RPMI8226 (cell line): ENCODE measurements at places on chromosomes 11 and 22.

GRCh38 chr11:128497061-128497775 is 90.1 kb downstream of the ETS1 start:
- DNase-seq = peak; percentile 72

- peak; percentile 87 for DNase-seq
Measured at GRCh38 chr22:37804881-37805809, 2.6 kb upstream of the GCAT start.

DNA sequence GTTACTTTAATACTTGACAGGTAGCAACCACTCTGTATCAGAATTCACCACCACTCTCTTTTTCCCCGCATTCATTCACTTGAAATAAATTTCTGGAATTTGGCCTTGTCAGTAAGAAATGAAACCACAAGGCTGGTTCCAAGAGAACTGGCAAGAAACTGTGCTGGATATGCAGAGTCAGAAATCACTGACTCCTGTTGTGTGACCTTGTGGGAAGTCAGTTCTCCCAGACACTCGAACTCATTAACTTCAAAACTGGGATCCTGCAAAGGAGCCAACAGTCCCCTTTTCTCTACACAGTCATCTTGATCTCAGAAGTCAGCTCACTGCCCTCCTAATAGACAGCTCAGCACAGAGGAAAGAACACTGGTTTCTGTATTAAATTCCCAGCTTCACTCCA is 142.7 kb downstream of the LRRC4C start:
- no peak for DNase-seq

GRCh38 chr11:57440744-57441414 is 14.0 kb upstream of the SLC43A3 start:
- no peak for DNase-seq

- DNase-seq = no peak
Measured at GRCh38 chr22:50705851-50706351, 32.1 kb upstream of the ACR start.

- no peak for DNase-seq
Measured at GRCh38 chr11:40162901-40163883, 1296.3 kb downstream of the LRRC4C start.

GRCh38 chr11:27174021-27174420 is 133.4 kb downstream of the BBOX1 start:
- DNase-seq = no peak

GRCh38 chr11:105392556-105392955 is 217.3 kb upstream of the GRIA4 start:
- no peak for DNase-seq

- DNase-seq = no peak
Measured at GRCh38 chr11:3156282-3156660, 8.8 kb downstream of the OSBPL5 start.

GRCh38 chr11:133711545-133711944 is 133.8 kb downstream of the SPATA19 start:
- no peak for DNase-seq

GRCh38 chr22:27663812-27664211 is 137.7 kb downstream of the MN1 start:
- DNase-seq = no peak

DNA sequence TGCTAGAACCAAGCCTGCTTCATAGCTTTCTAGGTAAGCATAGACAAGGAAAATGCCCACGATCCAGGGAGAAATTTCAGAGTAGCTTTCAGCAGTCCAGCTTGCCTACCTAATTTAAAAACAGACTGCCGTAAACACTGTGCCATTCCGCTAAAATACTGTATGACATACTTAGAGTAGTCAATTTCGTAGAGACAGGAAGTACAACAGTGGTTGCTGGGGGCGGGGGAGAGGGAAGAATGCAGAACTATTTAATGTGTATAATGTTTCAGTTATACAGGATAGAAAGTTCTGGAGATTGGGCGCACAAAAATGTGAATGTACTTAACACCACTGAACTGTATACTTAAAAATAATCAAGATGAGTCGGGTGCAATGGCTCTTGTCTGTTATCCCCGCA is 56.7 kb downstream of the C11orf58 start:
- no peak for DNase-seq

DNA sequence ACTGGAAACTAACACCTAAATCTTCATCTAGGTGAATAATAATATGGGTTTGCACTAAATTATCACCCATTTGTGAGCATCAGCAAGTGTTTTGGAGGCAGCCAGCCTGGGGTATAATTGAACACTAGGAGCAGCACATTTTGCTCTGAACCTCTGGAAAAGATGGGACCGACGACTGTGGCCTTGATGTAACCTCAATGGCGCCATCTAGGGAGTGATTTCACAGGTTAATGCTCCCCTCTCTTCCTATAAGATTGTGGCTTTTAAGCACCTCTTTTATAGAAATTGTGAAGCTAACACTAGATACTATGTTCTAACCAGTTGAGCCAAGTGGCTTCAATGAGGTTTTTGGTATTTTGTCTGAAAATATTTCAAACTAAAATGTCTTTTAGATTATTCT is 203.7 kb downstream of the NELL1 start:
- peak; percentile 37 for DNase-seq

DNA sequence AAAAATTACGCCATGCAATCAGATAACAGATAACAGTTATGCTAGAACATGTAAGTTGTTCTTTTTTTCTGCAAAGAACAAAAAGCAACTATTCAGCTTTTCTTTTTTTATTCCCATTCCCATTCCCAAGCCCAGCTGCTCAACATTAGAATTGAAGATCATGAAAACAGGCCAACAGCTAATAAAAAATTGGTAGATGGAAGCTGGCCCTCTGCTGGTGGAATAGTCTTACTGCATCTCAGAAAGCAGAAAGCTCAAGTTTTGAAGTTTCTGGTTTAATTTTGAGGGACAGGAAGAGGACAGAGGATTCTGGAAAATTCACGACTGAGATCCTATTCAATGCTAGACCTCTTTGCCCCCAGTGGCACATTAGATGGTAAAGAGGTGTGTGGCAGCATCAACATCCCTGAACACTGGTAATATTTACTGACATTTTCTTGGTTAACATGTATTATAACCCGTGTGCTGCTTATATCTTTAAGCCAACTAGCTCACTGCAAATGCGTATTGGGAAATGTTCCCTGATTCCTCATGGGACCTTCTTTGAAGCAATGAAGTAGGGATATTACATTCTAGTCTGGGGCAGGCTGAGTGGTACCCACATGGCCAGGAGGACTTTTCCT is 591.2 kb downstream of the OPCML start:
- DNase-seq = peak; percentile 7

DNA sequence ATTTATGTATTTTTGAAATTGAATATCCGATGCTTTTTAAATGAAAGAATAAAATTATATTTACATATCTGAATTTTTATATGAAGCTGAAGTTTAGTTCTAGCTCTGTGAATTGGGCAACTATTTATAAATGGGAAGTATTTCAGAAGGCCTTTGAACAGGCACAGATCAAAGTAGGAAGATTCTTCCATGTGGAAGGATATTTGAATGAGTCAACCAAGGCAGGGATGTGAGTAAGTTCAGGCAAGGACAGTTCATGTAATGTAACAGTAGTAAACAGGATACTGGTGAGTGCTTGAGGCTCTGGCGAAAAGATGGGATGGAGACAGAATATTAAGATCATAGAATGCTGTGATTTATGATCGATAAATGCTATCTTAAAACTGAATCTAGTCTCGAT is 417.8 kb upstream of the CCDC179 start:
- DNase-seq = no peak

DNA sequence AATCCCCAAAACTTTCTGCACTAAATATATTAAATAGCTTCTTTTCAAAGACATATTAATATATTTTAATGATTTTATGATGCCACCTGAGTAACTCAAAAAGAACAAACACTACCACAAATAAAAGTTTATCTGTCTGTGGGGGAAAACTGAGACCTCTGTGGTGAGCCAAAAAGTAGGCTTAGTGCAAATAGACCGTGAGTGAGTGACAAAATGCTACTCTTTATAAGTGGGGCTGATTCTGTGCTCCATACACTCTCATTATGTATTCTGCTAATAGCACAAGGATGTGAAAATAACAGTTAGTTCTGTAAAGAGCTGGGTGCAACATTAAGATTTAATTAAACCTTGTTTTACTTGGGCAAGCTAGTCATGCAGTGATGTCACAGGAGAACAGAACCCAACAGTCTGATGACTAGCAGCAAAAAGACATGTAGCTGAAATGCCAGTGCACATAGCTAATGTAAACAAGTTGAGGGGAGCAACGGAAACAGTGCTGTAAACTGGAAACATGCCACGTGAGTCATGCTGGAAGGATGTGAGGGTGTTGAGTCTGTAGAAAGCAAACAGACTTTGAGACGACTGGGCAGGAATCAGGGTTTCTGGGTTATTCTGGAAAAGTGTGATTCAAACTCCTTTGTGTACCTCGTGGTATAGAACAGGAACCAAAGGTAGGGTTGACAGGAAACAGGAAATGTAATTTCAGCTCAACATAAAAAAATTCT is 1130.4 kb downstream of the LRRC4C start:
- DNase-seq = peak; percentile 55

DNA sequence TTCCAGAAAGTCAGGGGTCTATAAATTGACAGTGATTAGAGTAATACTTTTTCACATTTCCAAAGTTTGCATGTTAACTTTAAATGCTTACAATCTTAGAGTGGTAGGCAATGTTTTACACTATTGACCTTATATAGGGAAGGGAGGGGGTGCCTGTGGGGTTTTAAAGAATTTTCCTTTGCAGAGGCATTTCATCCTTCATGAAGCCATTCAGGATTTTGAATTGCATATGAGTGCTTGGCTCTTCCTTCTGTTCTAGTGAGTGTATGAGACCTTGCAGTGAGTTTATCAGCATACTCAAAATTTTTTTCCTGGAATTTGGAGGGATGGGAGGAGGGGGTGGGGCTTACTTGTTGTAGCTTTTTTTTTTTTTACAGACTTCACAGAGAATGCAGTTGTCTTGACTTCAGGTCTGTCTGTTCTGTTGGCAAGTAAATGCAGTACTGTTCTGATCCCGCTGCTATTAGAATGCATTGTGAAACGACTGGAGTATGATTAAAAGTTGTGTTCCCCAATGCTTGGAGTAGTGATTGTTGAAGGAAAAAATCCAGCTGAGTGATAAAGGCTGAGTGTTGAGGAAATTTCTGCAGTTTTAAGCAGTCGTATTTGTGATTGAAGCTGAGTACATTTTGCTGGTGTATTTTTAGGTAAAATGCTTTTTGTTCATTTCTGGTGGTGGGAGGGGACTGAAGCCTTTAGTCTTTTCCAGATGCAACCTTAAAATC is 5.3 kb downstream of the MALAT1 start:
- DNase-seq = peak; percentile 52

- no peak for DNase-seq
Measured at GRCh38 chr11:70575396-70576060, 177.2 kb downstream of the CTTN start.

GRCh38 chr11:36594316-36594989 is at the start of gene IFTAP:
TSS of gene IFTAP (plus strand) at chr11:36594502. CDS start at chr11:36610104, 15,602 bp downstream.
- peak; percentile 68 for DNase-seq

DNA sequence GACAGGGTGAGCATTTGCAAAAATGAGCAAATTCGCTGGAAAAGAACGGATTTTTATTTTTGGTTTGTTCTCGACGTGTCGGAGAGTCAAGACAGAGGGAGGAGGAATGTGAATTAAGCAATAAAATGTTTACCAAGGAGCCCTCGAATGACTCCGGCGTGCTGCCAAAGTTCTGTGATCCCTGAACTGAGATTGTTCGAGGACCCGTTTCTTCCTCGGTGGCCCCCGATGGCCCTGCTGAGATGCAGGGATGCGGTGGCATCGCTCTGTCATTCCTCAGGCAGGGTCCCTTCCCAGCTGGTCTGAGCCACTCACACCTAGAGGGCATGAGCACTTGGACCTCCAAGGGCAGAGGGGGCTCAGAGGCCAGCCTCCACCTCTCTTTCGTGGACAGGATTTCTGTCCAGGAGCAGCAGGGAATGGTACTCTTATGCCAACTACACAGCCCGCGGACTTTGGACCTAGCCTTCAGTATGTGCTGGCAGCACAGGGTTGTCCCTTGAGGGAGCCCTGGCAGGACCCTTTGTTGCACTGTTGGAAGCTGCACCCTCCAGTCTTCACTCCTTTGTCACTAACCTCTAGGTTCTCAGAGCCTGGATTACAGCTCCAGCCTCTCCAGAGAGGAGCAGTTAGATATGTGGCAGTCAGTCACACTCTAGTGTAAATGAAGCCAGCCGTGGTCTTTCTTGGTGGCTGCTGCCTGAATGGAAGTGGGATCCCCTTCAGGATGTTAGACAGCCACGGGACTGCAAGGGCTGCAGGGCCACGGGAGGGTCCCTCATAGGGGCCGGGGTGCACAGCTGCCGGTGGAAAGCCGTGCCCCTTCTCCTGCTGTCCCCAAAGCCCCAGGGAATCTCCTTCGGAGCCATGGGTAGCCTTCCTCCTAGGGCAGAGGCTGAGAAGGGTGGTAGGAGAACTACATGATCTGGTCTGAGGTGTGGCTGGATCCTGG is 109.4 kb upstream of the ANO1 start:
- DNase-seq = no peak

GRCh38 chr22:37229805-37230672 is 14.0 kb downstream of the RAC2 start:
- DNase-seq = peak; percentile 89

DNA sequence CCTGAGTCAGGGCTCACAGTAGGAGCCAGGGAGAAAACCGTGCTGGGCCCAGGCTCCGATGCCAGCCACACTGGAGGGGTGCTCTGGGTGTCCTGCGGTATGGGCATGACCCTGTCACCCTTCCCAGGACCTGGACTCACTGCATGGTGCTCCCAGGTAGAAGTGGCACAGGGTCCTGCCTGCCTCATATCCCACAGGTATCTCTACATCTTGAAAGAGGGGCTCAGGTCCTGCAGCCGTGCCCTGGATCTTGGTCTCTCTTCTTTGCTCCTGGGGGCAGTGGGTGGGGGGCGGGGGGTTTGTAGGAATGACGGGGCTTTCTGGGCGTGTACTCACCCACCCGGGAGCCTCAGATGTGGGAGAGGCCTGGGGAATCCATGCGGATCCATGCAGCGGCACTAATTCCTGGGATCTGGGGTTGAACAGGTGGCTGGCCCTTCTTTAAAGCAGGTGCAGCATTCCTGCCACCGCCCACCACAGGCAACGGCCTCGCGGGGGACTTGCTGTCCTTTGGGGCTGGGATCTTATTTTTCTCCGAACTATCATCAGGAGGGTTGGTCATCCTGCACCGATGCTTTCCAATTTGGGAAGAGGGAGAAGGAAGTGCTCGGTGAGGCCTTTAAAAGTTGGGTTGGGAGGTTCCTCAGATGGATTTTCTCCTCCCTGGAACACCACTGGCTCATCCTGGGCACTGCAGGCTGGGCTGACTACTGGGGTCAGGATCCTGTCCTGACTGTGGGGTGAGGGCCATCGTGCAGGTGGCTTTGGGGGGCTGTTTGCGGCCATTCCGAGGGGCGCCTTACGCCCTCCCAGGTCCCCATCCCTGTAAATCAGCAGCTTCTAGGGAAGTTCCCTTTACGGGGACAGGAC is 886.4 kb downstream of the BRD1 start:
- DNase-seq = no peak
